ENCODE measurements at places on chromosomes 2 and 18. TPM values are rescaled to one million over a fixed set of nuclear protein-coding genes. Genes with fewer than 3 reads are reported as not detected.

The NEU2 gene
- not detected for total RNA-seq

The MEIS1 gene
- 4.7 TPM for total RNA-seq

The ITGA6 gene
- total RNA-seq: 777 TPM

The SULT1C2 gene
- not detected for total RNA-seq

The ACKR3 gene
- 1.4 TPM for total RNA-seq

The RAPGEF4 gene
- total RNA-seq: 1.8 TPM

The CCDC141 gene
- not detected for total RNA-seq

The CREG2 gene
- 0.31 TPM for total RNA-seq

The AKAIN1 gene
- total RNA-seq: not detected

The PLCD4 gene
- total RNA-seq: 16.5 TPM

The CACNB4 gene
- total RNA-seq: 0.08 TPM

The ORC2 gene
- 16.2 TPM for total RNA-seq

The MROH2A gene
- not detected for total RNA-seq

The LAMA3 gene
- total RNA-seq: 608 TPM

The KCNJ3 gene
- total RNA-seq: not detected

The ZSCAN30 gene
- total RNA-seq: 10.2 TPM

The CHRNA1 gene
- not detected for total RNA-seq

The ARHGEF33 gene
- total RNA-seq: 0.08 TPM

The MAPK4 gene
- total RNA-seq: not detected

The ARHGEF4 gene
- 34.5 TPM for total RNA-seq

The MARCHF4 gene
- 0.72 TPM for total RNA-seq

The DAW1 gene
- total RNA-seq: 1.4 TPM

The REG1B gene
- not detected for total RNA-seq

The SKOR2 gene
- total RNA-seq: not detected

The RIT2 gene
- not detected for total RNA-seq

The TTC31 gene
- 15.1 TPM for total RNA-seq

The VWC2L gene
- not detected for total RNA-seq

The KIAA2012 gene
- total RNA-seq: not detected

The MYO1B gene
- 244 TPM for total RNA-seq

The AQP4 gene
- total RNA-seq: not detected

The MYO3B gene
- 1.1 TPM for total RNA-seq

The TMEM200C gene
- total RNA-seq: not detected

The POTEI gene
- total RNA-seq: not detected

The DPP4 gene
- total RNA-seq: 0.27 TPM

The ELOA2 gene
- total RNA-seq: not detected

The PLGLB2 gene
- 4.1 TPM for total RNA-seq

The LCT gene
- 0.04 TPM for total RNA-seq

The VSNL1 gene
- total RNA-seq: 12.8 TPM

The CCDC68 gene
- total RNA-seq: 4.9 TPM

The FBXO15 gene
- total RNA-seq: not detected

The PMAIP1 gene
- 16.2 TPM for total RNA-seq

The PRSS56 gene
- total RNA-seq: not detected

The CAVIN2 gene
- 2.9 TPM for total RNA-seq

The POMC gene
- not detected for total RNA-seq
